ENCODE measurements at places on chromosomes 12 and 14.

DNA sequence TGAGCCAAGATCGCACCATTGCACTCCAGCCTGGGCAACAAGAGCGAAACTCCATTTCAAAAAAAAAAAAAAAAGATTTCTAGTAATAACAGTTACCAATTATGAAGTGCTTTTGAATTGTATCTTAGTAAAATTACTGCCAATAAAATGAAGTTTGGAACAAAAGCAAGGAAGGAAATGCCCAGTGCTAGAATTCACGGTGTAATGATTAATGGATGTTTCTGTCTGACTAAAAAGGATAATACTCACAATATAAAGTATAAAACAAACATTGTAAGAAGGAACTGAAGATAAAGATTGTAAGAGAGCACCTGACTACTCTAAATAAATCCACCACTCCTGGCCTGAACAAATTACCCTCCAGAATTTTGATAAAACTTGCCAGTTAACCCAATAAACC is 4.0 kb downstream of the TMEM116 start:
- no peak for DNase-seq

DNA sequence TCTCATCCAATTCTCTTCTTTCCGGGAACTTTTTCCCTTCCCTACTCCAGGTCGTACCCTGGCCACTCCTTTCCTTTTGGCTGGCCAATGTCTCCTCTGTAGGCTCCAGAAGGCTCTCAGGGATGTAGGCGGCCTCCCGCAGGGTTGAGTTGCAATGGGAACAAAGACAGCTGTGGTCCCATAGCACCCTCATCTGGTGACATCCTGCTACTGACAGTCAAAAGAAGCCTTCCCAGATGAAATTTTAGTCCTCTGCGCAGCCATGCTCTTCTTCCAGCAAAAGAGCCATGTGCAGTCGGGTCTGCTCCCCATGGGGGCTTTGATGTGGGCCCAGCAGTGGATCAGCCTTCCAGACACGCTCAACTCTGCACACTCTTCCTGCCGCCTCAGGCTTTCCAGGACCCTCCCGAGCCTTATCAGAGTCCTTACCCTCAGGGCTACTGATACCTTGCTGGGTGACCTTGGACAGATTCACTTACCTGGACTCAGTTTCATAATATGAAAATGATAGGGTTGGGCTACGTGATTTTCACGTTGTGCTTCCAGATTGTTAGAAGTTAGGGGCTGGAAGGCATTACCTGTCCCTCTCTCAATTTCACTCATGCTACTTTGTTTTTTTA is 5.5 kb upstream of the CELA1 start:
- no peak for DNase-seq

GRCh38 chr14:48614003-48614402 is 938.6 kb upstream of the MDGA2 start:
- DNase-seq = no peak

- no peak for DNase-seq
Observed at GRCh38 chr12:25585021-25585523, 32.0 kb upstream of the LMNTD1 start.

DNA sequence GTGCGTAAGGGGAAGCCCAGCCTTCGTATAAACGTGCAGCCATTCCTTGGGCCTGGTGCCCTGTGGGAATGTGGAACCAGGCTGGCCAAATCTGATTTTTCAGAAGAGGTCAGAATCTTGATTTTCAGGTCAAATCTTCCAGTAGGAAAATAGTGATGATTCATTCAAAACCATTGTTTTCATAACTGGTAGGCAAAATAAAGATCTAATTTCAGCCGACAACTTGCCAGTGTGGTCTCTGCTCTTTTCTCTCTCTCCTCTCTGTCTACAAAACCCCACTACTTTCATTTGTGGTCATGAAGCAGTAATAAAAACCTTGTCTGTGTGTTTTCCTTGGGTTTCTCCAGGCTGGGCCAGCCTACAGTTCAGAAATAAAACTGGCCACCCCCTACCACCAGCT is 135.1 kb downstream of the RBM19 start:
- DNase-seq = no peak

DNA sequence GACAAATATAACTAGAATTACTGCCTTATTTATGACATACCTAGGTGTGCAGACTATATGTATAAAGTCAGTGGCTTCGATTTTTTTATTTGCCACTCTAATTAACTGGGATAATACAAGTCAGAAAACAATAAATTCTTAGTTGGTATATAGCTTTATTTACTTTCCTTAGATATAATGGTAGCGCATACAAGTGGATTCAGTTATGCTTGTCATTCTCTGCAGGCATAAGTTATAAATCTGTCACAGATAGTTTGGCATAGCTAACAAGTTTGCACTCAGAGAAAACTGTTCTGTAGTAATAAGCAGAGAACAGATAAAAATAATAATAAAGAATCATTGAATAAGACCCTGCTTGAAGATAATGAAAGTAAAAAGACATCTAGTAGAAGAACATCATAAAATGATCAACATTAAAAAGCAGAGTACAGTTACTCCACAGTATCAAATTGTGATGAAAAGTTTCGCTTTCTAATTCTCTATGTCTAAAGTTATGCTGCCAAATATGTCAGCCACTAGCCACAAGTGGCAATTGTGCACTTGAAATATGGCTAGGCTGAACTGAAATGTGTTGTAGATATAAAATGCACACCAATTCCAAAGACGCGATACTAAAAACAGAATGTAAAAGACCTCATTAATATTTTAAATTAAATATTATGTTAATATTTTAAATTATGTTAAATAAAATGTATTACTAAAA is 224.1 kb downstream of the SLC25A21 start:
- no peak for DNase-seq

- no peak for DNase-seq
Observed at GRCh38 chr12:100329800-100330199, 27.1 kb upstream of the SLC17A8 start.

- DNase-seq = no peak
Observed at GRCh38 chr12:18130851-18131250, 40.9 kb upstream of the RERGL start.

- DNase-seq = no peak
Observed at GRCh38 chr14:105211086-105211757, 30.1 kb upstream of the NUDT14 start.

DNA sequence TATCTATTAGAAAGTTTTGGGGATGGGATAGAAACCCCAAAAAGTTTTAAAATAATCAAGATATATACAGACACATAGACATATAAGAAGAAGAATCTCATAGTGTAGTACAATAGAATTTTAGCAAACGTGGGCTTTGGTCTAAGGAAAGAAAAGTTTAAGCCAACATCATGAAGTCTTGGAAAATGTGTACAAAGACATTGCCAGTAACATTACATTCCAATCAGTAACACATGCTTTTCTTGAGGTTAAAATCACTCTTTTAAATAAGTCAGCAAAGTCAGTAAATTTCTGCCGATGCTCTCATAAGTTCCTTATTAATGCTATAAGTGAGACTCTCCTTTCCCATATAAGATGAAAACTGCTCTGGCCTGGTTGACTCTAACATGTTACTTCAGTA is 201.1 kb upstream of the LRIG3 start:
- DNase-seq = no peak

- no peak for DNase-seq
Observed at GRCh38 chr12:7832059-7832696, 40.5 kb downstream of the SLC2A14 start.

GRCh38 chr14:72141084-72141483 is 208.9 kb downstream of the RGS6 start:
- no peak for DNase-seq

- DNase-seq = no peak
Observed at GRCh38 chr12:88035907-88036289, 6.7 kb upstream of the C12orf50 start.

DNA sequence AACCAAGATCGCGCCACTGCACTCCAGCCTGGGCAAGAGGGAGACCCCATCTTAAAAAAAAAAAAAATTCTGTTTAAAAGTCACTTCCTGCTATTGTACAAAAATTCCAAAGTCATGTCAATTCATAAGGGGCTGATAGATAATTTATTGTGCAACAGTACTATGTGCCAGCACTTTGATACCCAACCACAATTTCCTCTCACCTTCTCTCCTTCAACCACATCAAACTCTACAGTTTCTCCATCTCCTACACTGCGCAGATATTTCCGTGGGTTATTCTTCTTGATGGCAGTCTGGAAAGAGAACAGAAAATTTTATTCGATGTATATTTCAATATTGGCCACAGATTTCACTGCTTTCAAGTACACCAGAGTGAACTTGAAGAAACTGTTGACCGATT is 7.6 kb downstream of the YBX3 start:
- DNase-seq = no peak

- no peak for DNase-seq
Observed at GRCh38 chr12:11904124-11904523, 166.6 kb upstream of the BCL2L14 start.

- no peak for DNase-seq
Observed at GRCh38 chr12:49331380-49332222, 5.4 kb downstream of the C1QL4 start.

DNA sequence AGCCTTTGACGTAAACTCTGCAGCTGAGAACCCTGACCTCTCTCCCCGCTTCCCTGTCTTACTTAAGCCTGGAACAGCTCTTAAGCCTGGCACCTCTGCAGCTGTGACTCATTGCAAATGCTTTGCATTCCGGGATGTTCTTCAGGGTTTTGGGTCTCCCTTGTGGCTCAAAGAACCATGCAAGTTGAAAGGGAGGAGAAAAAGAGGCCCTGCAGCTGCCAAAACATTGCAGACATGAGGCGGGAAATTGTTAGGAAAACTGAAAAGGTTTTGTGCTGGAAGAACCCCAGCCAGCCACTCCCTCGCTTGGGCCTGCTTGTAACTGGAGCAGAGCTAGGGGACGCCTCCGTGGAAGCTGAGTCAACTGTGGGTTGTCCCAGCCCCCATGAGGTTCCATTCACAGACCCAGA is 60.2 kb upstream of the FERMT2 start:
- no peak for DNase-seq

GRCh38 chr12:111454716-111455447 is 49.2 kb downstream of the SH2B3 start:
- DNase-seq = no peak

DNA sequence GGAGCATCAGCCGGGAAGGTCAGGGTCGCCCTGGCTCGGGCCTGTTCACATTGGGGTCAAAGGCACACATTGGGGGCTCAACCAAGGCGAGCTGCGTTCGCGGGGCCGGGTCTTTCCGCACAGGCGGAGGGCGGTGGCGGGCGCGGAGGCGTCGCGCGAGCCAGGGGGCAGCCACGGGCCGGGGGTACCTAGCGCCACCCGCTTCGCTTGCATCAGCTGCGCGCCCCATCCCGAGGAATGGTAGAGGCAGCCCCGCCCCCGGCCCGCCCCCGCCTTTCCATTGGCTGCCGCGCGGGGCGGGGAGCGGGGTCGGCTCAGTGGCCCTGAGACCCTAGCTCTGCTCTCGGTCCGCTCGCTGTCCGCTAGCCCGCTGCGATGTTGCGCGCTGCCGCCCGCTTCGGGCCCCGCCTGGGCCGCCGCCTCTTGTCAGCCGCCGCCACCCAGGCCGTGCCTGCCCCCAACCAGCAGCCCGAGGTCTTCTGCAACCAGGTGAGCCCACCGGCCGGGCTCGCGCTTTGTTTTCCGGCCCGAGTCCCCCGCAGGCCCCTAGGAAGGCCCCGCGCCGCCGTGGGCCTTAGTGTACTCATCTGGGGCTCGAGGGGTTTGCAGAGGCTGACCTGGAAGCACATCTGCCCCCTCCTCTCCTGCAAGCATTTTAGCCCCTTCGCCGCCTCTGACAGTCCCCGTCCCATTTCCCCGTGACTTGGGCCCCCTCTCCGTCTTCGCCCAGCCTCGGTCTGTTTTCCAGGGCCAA is at the start of gene ALDH2:
ALDH2 (plus strand) TSS at position 326 of the 754 bp plus-strand sequence; CDS start at position 376, 50 bp downstream.
- DNase-seq = peak; percentile 28
